ENCODE measurements at places on chromosomes 13 and 19.

GRCh38 chr13:78599645-78600279 lies 3.6 kb downstream of the POU4F1 start:
- no peak for DNase-seq

GRCh38 chr13:53490752-53491151 lies 462.1 kb downstream of the OLFM4 start:
- no peak for DNase-seq

DNA sequence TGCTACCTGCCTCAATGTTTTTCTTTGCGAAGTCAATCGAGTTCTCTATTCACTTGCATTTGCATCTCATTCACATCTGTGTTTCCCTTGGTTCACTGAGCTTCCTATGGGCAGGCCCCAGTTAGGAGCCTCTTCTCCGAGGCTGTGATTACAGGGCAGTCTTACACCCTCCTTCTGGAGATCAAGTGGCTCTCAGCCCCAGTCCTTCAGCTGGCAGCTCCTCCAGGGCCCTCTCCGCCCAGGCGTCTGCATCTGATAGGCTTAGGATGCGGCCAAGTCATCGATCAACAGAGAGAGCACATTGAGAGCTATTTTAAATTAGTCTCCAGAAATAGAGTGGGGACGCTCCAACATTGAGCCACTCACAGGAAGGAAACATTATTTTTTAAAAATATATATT lies 44.2 kb downstream of the MBNL2 start:
- DNase-seq = no peak

DNA sequence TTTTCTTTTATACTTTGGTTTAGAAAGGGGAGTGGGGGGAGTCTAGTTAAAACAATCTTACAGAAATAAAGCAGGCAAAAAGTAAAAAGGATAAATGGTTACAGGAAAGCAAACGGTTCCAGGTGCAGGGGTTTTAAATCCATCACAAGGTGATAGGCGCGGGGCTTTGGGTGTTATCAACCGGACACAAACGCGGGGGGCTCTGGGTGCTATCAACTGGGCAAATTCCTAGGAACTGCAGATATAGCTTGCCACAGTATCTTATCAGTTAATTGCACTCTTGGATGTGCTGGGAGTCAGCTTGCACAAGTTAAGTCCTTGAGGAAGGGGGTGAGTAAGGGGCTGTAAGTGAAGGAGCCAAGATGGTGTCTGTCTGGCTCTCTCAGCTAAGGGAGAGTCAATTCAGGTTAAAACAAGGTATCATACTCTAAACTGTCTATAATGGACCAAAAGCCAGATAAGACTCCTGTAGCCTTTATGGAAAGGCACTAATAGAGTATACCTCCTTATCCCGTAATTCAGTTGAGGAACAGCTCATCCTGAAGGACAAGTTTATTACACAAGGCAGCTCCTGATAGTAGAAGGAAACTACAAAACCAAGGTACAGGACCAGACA lies 32.6 kb upstream of the ZSCAN5A start:
- DNase-seq = no peak

- DNase-seq = no peak
Observed at GRCh38 chr19:4974880-4975469, 6.1 kb downstream of the KDM4B start.

- DNase-seq = no peak
Observed at GRCh38 chr13:51167393-51168191, 54.6 kb upstream of the FAM124A start.

- no peak for DNase-seq
Observed at GRCh38 chr19:50024719-50025021, 502 bp downstream of the VRK3 start.

GRCh38 chr13:23716401-23716800 lies 146.2 kb downstream of the TNFRSF19 start:
- no peak for DNase-seq

DNA sequence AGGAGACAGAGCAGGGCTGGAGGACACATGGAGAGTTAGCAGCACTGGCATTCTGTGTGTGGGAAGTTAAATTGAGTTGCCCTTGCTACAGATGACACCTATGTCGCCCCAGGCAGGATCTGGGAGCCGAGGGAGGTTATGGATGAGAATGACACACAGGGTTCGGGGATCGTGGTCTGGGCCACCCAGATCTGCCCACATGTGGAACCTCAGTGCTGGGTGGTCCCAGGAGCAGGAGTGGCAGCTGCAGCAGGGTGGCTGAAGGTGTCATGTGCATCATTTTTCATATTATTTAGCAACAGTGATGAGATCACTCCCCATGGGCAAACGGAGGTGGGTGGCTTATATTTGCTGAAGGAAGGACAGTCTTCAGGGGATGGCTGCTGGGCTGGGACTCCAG lies 3.2 kb downstream of the IL17D start:
- no peak for DNase-seq

GRCh38 chr19:12800923-12801465 lies 606 bp downstream of the PRDX2 start:
- DNase-seq = no peak
